Glutamatergic neuron (in vitro differentiated cells): ENCODE measurements at places on chromosomes 6 and 20.

DNA sequence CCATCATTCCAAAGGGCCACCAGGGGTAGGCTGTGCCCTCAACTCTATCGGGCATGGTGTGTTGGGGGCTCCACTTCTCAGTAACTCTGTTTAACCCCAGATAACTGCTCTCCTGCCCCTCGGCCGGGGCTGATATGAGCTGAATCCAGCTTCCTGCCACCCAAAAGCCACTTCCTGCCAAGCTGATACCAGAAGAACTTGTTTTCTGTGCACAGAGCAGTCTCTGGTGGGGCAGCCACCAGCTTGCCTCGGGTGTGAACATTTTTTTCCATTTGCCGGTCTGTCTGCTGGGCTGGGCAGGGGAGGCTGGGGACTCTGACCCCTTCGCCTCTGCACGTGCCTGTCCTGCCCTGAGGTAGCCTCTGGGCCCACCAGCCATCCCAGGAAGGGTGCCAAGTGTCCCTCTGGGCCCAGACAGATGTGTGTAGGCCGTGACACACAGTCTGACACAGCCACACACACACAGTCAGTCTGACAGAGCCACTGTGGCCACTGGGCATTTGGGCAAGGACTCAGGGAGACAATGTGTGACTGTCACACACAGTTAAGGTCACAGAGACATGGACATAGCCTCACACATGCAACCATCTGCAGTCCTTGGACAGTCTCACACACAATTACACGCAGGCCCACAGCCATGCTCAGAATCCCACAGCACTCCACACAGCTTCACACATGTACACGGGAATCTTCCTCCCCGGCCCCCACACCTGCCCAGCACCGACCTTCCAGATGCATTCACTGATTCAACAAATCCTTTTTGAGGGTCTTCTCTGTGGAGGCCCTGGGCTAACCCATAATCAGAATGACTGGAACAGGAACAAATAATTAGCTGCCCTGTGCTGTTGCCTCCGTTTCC, 45.1 kb downstream of the NOL4L start:
- peak; percentile 22 for DNase-seq

GRCh38 chr6:41529049-41529448, 17.1 kb upstream of the FOXP4 start:
- no peak for DNase-seq

DNA sequence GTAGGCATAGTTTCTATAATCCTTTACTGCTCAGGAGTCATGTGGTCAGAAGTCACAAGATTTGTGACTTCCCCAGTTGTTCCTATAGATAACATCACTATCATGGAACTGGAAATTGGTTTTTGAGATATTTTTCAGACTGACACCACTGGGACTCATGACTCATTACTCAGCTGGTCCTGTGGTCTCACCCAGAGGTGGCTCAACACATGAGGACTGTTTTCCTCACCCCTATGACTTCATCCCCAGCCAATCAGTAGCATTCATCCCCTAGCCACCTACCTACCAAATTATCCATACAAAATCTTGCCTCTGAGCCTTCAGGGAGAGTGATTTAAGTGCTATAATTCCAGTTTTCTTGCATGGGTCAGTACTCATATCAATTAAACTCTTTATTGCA, 1217.7 kb downstream of the EPHA7 start:
- no peak for DNase-seq

DNA sequence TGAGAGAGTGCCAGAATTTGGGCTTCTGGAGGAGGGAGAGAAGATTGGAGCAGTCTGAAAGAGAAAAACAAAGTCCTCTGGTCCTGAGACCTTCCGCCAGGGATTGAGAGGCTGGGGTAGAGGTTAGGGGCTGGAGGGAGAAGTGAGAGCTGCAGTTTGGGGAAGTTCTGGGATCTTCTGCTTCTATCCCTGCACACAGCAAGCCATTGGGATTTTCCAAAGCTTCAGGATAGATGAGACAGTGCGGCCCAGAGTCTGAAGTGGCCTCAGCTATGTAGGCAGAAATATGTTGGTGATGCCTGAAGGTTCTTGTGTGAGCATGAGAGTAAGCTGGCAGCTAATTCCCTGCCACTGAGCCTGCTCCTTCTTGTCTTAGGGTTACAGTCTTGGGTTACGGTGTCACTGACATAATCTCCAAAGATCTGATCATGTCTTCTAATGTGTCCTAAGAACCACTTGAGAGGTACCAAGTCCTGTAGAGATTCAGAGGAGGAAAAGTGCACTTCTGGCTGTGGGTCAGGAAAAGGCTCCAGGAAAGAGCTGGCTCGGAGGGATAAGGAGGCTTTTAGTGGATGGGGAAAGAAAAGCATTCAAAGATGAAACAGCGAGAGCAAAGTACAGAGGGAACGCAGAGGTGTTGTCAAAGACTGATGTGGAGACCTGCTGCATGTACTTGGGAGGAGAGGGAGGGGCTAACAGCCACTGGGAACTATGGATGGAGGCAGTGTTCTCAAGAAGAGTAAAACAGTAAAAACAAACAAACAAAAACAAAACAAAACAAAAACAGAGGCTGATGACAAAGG, 131.1 kb upstream of the MYLIP start:
- DNase-seq, result no peak

DNA sequence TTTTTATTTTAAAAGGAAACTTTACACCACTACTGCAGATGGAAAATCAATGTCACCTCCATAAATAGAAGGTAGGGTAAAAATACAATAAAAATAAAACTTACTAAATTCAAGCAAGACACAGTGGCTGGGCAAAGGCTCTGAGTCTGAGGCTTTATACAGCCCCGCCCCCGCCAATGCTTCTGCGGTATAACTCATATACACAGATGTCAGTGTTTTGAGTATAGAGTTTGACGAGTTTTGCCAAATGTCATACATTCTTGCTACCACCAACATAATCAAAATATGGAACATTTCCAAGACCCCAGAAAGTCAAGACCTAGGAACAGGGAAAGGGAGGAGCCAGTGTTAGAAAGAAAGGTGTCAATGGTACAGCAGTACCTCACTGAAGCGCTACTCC, 12.8 kb downstream of the NFATC2 start:
- DNase-seq, result no peak
